A549 (cell line): ENCODE measurements at places on chromosomes 12 and 14. TPM values are rescaled to one million over a fixed set of nuclear protein-coding genes. Genes with fewer than 3 reads are reported as not detected.
A peak's percentile ranks its signal among the peaks of the same experiment; 100 is the strongest.

DNA sequence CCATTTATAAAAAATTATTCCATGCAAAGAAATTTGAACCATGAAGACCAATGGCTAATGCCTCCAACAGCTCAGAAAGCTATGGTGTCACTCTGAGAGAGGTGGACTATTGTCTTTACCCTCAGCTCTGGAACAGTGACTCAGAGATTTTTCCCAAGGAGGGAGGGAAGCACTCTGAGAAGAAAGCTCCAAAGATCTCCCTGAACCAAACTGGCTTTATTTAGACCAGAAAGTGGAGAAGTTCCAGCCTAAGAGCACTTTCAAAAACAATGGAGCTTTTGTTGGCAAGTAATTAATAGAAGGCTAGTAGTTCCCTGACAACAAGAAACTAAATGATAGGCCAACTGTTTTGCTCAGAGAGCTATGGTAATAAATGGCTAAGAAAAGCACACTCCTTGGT, 599.9 kb upstream of the MDGA2 start:
- no peak for DNase-seq

- no peak for DNase-seq
Measured at GRCh38 chr12:116673681-116674111, 64.2 kb downstream of the SPRING1 start.

MGAT2 gene
- 26.7 to 27.0 TPM (median 26.9 TPM) in 3 replicates for polyA plus RNA-seq

GATC gene
- polyA plus RNA-seq, result 19.7 to 22.5 TPM (median 20.6 TPM) in 3 replicates

DNA sequence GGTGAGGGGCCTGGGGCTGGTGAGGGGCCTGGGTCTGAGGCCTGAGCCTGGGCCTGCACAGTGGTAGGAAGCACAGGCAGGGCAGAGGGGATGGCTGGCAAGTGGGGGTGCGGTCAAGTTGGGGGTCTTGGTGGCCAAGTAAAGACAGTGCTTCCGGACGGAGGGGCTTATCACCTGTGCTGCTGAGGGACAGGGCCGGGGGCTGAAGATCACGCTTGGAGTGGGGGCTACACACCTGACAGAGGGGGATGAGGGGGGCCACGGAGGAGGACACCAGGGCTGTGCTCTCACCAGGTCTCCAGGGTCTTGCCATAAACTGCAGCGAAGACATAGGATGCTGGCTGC, 12.2 kb downstream of the TEDC1 start:
- no peak for DNase-seq

TM9SF1 gene
- 51.5 to 62.2 TPM (median 60.1 TPM) in 3 replicates for polyA plus RNA-seq

GRCh38 chr14:31357279-31357678, 63.1 kb downstream of the HEATR5A start:
- no peak for DNase-seq

SSPN gene
- 0.85 to 2.0 TPM (median 1.2 TPM) in 3 replicates for polyA plus RNA-seq

DNA sequence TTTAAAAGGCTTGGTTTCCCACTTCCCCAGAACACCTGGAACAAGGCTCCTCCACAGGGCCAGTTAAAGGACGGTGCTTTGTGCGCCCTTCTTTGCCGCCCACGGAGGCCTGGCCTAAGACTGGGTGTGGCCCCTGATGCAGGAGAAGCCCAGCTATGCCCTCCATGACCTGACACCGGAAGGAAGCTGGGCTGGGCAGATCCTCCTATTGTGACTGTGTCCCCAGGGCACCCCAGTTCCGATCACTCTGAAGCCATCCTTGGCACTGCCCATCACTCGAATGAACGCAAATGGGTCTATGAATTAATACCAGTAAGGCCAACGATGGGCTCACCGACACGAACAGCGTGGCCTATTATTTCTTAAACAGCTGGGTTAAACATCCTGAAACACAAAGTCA, 42.6 kb downstream of the FBXO21 start:
- no peak for DNase-seq

DNA sequence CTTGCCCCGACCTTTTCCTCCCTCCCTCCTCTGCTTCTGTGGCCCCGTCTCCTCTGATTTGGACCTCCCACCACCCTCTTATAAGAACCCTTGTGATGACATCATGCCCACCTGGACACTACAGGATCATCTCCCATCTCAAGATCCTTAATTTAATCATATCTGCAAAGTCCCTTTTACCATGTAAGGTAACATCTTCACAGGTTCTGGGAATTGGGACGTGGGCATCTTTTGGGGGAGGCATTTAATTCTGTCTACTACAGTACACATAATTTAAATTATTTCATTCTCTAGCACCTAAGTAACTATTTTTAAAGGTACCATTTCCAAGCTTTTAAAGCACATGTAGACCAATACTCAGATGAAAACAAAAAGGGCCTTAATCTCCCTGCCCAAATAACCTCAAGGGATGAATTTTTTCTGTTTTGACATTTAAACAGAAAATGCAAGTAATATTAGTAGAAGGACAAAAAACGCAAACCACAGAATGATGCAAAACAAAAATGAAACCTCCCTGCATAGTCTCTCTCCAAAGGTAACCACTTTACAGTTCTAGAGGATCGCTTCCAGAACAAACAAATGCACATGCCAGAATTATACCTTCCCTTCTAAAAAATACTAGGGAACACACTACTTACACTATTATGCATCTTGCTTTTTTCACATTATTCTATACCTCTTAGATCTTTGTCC, 222.1 kb downstream of the AACS start:
- no peak for DNase-seq

DNA sequence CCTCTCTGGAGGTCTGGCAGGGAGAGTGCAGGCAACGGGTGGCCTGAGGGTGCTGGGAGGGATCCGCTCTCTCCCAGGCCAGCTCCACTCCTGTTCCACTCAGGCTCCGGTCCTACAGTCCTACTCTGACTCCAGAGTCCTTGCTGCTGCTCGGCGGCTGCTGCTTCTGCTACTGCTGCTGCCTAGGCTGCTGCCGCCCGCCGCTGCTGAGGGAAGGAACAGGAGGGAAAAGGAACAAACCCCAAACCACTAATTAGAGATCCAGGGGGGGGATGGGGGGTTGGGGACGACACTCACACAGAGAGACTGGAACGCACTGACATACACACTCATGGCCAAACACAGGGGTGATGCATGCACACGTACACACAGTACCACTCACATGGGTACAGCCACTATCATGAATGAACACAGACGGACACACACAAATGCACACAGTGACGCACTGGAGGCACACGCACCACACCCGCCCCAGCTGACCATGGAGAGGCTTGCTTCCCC, at the start of gene SP7:
Gene SP7, minus strand, starts transcription at position 174 of the 501 bp plus-strand sequence. CDS start 708 bp downstream, outside the sequence.
- DNase-seq, result no peak

DNA sequence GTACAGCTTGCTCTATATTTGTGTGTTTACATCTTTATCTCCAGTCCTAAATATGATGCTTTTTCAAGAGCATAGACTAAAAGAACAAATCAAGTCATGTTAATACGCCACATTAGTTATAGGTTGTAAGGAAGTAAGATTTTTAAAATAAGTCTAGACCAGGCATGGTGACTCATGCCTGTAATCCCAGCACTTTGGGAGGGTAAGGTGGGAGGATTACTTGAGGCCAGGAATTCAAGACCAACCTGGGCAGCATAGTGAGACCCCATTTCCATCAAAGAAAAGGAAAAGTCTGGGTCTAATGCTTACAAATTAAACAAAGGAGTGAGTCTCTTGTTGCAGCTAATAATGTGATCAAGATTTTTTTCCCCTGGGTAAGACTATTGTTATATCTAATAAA, 118.9 kb downstream of the GPR135 start:
- DNase-seq, result no peak

TAS2R7 gene
- not detected in 3 replicates for polyA plus RNA-seq

KRT74 gene
- polyA plus RNA-seq, result not detected in 3 replicates

GRCh38 chr14:66288511-66288910, 197.7 kb upstream of the CCDC196 start:
- no peak for DNase-seq

DNA sequence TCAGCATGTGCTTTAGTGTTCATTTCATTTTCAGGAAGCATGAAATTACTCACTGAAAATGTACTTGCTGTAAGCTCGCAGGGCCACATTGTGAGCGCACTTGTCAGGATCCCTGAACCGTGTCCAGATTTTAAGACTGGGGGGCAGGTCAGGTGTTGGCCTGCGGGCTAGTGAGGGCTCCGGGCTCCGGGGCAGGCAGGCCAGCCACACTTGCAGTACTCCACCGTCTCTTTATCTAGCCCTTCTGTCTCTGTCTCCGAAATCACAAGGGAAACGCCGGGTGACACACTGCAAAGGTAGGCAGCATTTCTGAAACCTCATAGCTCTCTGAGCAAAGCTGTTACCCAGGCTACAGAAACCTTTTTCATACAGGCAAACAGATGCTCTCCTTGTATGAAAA, 98.7 kb downstream of the EML1 start:
- DNase-seq, result no peak

DNA sequence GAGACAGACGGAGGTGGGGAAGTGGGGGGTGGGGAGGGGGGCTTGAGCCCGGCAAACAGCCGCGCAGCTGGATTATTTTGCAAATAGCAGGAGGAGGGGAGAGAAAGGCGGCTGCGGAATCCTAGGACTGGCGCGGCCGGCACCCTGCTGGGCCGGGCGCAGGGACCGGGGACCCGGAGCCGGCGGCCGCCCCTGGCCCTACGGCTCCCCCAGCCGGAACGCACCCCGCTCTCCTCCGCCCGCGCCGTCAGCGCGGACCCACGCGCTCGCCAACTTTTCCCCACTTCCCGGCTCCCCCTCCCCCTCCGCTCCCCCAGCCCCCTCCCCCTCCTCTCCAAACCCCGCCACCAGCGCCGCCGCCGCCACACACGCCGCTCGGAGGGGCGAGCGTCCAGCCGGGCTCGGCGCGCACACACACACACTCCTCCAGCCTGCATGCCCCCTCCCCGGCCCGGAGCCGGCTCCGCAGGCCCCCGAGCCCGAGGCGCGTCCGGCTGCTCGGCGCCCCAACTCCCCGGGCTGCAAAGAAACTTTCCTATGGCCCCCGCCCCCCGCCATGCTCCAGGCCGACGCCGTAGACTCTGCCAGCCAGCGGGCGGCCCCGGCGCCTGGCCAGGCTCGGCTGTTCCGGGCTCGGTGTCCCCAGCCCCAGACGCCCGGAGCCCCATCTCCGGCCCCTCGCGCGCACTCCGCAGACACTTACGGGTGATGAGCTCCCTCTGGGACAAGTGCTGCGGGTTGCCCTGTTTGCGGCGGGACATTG, 1.4 kb downstream of the BCL11B start:
- no peak for DNase-seq

DNA sequence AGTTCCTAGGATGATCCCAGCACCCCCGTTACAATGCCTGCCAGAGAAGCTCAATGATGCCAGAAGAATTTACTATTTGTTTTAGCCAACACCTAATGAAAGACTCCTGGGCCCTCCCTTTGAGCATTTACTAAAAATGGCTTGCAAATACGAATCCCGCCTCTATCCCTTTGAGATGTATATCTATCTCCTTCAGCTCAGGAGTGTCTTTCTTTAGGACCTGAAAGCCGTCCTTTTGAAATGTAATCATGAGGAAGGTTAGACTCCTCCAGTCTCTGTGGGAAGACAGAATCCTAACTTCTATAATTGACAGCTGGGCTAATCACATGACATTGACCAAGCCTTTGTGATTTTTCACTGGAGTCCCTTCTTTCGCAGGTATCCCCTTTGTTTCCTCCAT, 19.2 kb upstream of the DYNC1H1 start:
- no peak for DNase-seq

- peak; percentile 7 for DNase-seq
Measured at GRCh38 chr12:101299931-101300330, 20.0 kb downstream of the UTP20 start.

DNA sequence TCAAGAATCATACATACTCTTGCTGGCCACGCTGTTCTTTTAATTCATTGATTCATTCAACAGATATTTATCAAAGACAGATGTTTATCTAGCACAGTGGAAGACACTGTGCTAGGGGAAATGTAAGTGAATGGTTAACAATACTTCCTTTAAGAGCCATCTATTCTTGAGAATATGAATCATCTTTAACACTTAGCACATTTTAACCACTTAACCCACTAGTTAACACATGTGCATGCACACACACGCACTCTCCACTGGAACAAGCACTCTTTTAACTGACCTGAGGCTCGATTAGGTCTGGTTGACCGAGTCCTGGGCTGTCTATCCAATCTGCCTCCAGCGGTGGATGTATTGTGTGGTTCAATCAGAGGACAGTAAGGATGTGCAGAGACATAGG, 34.6 kb downstream of the LMNTD1 start:
- no peak for DNase-seq

EIF2S3B gene
- 1.1 to 2.0 TPM (median 1.4 TPM) in 3 replicates for polyA plus RNA-seq

GRCh38 chr12:86261578-86261977, 5.4 kb upstream of the MGAT4C start:
- DNase-seq, result no peak

KRT77 gene
- polyA plus RNA-seq, result not detected in 3 replicates

SPIC gene
- not detected in 3 replicates for polyA plus RNA-seq

KRT81 gene
- 3,419 to 3,643 TPM (median 3,445 TPM) in 3 replicates for polyA plus RNA-seq

SLC6A15 gene
- polyA plus RNA-seq, result 1.5 to 2.3 TPM (median 1.9 TPM) in 3 replicates

- no peak for DNase-seq
Measured at GRCh38 chr12:120223458-120224303, 22.8 kb upstream of the RPLP0 start.

DNA sequence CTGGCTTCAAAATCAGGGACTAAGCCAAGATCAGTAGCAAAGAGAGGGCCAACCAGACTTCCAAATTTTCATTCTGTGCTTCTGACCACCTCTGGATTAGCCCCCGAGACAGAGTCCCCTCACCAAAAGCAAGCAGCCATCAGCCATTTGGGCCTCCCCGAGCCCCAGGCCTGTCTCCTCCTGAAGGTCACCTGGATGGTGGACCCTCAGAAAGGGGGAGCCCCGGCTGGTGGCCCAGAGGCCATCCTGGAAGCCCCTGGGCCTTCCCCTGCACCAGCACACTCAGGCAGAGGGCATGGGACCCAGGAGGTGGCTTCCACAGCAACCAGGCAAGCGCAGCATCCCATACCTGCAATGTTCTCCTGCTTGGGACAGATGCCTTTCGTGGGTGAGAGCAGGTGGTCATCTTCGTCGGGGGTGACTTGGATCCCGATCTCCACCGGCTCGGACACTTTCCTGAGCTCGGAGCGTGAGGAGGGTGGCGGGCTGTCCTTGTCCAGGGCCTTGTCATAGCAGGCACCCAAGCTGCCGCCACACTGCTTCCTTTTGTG, 14.8 kb downstream of the BCL11B start:
- DNase-seq, result no peak

RPL10L gene
- polyA plus RNA-seq, result not detected in 3 replicates

ESR2 gene
- polyA plus RNA-seq, result 0.06 to 0.09 TPM (median 0.07 TPM) in 3 replicates

DNA sequence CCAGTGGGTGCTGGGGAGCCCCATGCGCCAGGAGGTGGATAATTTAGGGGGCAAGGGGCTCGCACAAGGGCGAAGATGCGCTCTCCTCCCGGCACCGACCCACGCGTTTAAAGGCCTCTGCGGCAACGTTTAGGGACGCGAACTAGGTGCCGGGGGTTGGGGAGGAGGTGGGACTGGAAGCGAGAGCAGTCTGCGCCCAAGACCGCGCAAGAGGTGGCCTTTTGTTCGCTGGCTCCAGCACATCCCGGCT, 1.3 kb downstream of the SLC38A1 start:
- DNase-seq, result peak; percentile 34

CACNA2D4 gene
- not detected in 3 replicates for polyA plus RNA-seq

CLEC4E gene
- not detected in 3 replicates for polyA plus RNA-seq

GRCh38 chr12:112963227-112963861, 15.0 kb upstream of the OAS2 start:
- DNase-seq, result no peak

RD3L gene
- polyA plus RNA-seq, result not detected in 3 replicates
